ENCODE measurements at places on chromosomes 12 and 14.
A peak's percentile ranks its signal among the peaks of the same experiment; 100 is the strongest.

GRCh38 chr12:57145460-57146059, 1.9 kb downstream of the LRP1-AS start:
- no peak for DNase-seq

DNA sequence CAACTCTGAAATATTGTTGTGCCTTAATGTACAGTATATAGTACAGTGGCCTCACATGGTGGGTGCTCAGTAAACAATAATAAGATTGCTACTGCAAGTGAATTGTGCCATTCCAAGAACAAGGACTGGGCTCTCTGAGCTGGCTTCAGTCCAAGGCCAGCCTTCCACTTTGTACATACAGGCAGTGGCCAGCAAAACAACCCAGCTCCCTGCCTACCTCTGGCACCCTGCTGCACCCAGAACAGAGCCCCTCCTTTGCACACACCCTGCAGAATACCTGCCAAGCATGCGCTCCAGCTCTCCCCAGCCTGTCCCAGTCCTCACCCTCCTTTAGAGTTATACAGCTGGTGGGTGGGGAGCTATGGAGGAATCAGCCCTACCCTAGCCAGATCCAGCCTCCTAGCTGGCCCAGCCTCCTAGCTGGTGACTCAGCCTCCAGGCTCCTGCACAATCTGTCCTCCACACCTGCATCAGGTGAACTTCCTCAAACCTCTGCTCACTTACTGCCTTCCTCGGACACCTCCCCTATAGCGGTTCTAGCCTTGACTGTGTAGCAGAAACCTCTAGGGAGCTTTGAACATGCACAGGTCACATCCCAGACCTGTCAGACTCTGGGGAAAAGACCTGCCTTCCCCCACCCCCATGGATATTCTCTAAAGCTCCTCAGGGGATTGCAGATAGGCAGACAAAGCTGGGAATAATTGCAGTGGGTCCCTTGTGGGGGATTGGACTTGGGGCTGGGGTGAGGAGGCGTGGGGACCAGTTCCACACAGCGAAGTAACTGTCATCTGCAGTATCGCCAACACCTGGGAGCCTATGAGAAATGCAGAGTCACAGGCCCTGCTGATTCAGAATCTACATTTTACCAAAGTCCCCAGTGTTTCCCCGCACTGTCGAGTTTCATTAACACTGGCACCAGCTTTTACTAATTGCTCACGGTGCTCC, 17.9 kb downstream of the ZDHHC22 start:
- DNase-seq = peak; percentile 87

- DNase-seq = no peak
Measured at GRCh38 chr12:50542448-50542847, 37.7 kb downstream of the DIP2B start.

DNA sequence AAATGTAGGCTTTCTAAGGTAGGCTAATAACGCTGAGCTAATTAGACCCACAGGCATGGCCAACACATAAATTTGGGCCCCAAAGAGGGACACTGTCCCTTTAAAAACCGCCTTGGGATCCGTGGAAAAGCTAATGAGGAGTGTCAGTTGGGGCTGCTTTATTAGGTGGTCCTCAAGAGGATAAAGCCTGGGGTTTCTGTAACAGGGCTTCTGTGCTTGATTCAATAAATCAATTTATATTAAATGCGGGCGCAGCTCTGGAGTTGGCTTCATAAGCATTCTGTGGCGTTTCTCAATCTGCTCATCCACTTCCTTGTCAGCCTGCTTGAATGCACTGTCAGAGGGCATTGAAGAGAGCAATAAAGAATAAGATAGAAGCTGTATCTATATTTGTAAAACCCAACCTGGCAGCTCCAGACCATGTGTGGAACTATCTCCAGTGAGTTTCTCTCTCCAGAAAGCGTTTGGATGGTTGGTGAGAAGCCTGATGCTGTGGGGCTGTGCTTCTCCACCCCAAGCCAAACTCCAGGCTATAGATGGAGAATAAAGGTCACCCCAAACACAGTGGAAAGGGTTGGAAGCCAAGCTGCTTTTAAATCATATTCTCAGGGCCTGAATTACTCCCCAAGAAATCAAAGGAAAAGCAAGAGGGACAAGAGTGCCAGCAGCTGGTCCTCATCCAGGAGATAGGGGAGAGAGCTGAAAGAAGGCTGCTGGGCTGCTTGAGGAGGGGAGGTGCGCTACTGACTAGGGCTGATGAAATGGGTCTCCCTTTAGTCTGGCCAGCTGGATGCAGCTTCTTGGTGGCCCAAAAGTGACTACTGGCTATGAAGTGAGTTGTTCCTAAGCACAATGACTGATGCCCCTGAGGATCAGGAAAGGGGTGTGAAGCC, 222.0 kb downstream of the PPM1H start:
- no peak for DNase-seq

All from lower lobe of right lung (tissue), 2 donors.